ENCODE measurements at places on chromosomes 6 and 20. TPM values are rescaled to one million over a fixed set of nuclear protein-coding genes. Genes with fewer than 3 reads are reported as not detected.

The SIRPB2 gene
- not detected for total RNA-seq

The OR2H1 gene
- total RNA-seq, result not detected

The AVP gene
- not detected for total RNA-seq

The NT5E gene
- total RNA-seq, result 41.5 TPM

The SIRPD gene
- not detected for total RNA-seq

The OVOL2 gene
- total RNA-seq, result 0.20 TPM

The ATAT1 gene
- 6.7 TPM for total RNA-seq

The BMP2 gene
- 0.58 TPM for total RNA-seq

The MMP24 gene
- 20.7 TPM for total RNA-seq

The RNF39 gene
- 0.05 TPM for total RNA-seq

The TMEM244 gene
- total RNA-seq, result not detected
